Osteocyte (in vitro differentiated cells): ENCODE measurements at places on chromosomes 16 and 17. TPM values are rescaled to one million over a fixed set of nuclear protein-coding genes. Genes with fewer than 3 reads are reported as not detected.

- H3K36me3 ChIP-seq: no peaks in the 10 kb centered on the region
- peaks cover 39% of the 10 kb centered on the region for H3K27me3 ChIP-seq
- no peak for DNase-seq
- no peak overlapping the region for H3K27ac ChIP-seq
Observed at GRCh38 chr17:42879596-42879985, 21.0 kb upstream of the G6PC1 start.

GRCh38 chr17:33804401-33804800 is 450.7 kb upstream of the CCL2 start:
- no peaks in the 10 kb centered on the region for H3K27me3 ChIP-seq
- no peaks in the 10 kb centered on the region for H3K4me1 ChIP-seq
- no peak for DNase-seq
- no peak overlapping the region for H3K4me3 ChIP-seq

- H3K4me1 ChIP-seq: peaks cover 8% of the 10 kb centered on the region
- H3K4me3 ChIP-seq: peak overlapping the region; percentile 67
- DNase-seq: no peak
- H3K27me3 ChIP-seq: peaks cover 77% of the 10 kb centered on the region
Observed at GRCh38 chr16:81779536-81780320, 637 bp downstream of the PLCG2 start.

DNA sequence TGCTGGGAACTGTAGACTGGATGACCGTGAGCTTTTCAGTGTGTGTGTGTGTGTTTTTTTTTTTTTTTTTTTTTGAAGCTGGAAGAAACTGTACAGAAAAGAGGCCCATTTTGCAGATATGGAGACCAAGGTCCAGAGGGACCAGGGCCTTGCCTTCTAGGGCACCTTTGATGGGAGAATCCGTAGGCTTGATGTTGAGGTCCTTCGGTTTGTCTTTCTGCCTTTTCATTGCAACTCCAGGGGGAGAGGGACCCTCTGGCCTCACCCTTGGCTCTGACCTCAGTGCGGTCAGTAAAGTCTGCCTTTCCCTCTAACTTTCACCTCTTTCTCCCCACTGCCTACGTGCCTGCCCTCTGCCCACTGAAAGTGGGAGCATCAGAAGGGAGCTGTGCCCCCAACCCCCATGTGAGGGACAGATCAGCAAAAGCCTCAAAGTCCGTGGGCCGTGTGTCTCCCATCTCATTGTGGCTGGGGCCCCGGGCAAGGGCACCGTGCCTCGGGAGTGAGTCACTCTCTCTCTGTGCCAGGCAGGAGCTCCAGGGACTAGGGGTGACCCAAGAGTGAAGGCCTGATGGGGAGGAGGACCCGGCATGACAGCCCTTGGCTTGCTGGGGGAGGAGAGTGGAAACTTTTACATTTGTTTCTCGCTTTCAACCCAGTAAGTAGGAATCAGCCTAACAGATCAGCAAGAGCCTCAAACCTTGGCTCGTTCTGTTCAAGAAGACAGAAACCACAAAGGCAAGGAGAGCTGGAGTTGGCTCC is 123.6 kb downstream of the CMIP start:
- peak overlapping the region; percentile 84 for H3K27ac ChIP-seq
- H3K4me1 ChIP-seq: peaks cover 56% of the 10 kb centered on the region
- H3K4me3 ChIP-seq: peak overlapping the region; percentile 23
- DNase-seq: peak; percentile 88
- no peaks in the 10 kb centered on the region for H3K27me3 ChIP-seq

DNA sequence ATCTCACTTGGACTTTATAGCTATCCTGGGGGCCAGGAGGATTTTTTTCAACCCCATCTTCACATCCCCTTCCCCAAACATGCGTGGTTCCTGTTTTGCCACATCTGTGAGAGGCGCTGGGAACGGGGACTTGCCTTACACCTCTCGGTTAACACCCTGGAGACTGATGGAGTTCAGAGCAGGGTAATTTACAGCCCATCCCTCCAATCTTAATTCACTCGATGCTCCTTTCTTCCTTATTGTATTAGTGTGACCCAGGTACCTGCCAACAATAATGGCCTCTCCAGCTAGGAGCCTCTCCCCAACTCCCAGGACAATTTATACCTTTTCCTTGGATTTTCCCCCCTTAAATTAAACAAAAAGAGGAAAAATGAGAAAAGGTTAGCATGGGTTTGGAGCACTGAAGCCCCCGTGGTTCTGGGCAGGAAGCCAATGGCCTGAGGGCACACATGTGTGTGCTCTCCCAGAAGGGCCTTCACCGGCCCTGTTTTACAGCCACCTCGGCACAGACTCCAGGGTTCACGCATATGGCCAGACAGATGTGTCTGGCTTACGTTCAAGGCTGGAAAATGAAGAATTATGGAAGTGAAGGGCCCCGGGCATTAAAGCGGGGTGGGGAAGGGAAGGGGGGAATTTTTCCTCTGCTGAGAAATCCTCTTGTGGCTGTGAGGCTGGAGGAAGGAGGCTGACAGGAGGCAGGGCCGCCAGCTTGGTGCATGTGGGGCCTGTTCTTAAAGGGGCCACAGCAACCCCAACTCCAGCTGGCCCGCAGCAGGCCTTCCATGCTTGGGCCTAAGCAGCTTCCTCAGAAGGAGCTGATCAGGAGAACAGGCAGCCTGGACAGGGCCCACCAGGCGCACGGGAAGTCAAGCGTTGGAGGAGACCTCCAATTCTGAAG is 21.4 kb downstream of the HIC1 start:
- peak overlapping the region; percentile 50 for H3K4me3 ChIP-seq
- peaks cover 42% of the 10 kb centered on the region for H3K4me1 ChIP-seq
- no peak for DNase-seq
- H3K36me3 ChIP-seq: peaks cover 28% of the 10 kb centered on the region
- H3K27me3 ChIP-seq: no peaks in the 10 kb centered on the region
- H3K27ac ChIP-seq: peak overlapping the region; percentile 84

GRCh38 chr17:50722746-50723145 is 3.3 kb downstream of the LUC7L3 start:
- H3K27ac ChIP-seq: no peak overlapping the region
- H3K4me1 ChIP-seq: peaks cover 44% of the 10 kb centered on the region
- H3K27me3 ChIP-seq: no peaks in the 10 kb centered on the region
- DNase-seq: no peak
- H3K36me3 ChIP-seq: no peaks in the 10 kb centered on the region

The KRT222 gene
- not detected in 2 replicates for total RNA-seq

The MPP3 gene
- total RNA-seq: 5.9 and 6.1 TPM in 2 replicates

The SLC52A1 gene
- total RNA-seq: not detected in 2 replicates

The MFAP4 gene
- 73.4 and 85.8 TPM in 2 replicates for total RNA-seq

The KRT36 gene
- not detected in 2 replicates for total RNA-seq

The SMIM5 gene
- 0.24 and 0.42 TPM in 2 replicates for total RNA-seq

The KRT27 gene
- total RNA-seq: not detected in 2 replicates
